H4 (cell line): ENCODE measurements at places on chromosomes 5 and 9. TPM values are rescaled to one million over a fixed set of nuclear protein-coding genes. Genes with fewer than 3 reads are reported as not detected.

- no peak for DNase-seq
Observed at GRCh38 chr9:32385152-32385884, 875 bp downstream of the ACO1 start.

DNA sequence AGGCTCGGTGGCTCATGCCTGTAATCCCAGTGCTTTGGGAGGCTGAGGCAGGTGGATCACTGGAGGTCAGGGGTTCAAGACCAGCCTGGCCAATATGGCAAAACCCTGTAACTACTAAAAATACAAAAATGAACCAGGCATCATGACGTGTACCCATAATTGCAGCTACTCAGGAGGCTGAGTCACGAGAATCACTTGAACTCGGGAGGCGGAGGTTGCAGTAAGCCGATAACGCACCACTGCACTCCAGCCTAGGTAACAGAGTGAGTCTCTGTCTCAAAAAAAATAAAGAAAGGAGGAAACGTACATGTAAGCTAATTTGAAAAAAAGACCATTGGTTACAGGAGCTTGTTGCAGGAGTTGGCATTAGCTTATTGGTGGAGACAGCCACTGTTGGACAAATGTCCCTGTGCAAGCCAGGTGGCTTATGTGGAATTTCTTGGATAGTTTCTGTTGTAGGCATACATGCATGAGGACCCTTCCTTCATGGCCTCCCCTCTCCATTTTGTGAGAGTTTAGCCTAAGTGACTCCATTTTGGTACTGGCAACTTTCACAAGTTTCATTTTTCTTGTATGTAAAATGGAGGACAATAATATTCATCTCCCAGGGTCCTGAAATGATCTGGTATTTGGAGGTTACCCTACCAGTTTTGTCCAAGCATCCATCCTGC is 16.8 kb upstream of the RAB14 start:
- no peak for DNase-seq

DNA sequence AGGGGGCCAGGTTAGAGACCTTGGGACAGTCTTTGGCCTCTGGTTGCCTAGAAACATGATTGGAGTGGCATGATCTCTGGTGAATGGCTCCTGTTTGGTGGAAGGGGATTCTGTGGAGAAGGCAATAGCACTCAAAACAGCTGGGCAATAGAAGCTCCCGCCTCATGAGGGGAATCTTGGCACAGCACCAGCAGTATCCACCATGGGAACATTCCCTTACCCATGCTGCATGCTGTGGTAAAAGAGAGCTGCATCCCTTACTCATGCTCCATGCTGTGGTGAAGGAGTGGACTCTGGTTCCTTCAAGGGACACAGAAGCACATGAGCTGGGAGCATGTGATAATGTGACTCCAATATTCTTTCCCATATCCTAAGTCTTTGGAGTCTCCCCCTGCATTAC is 160.6 kb downstream of the PJA2 start:
- no peak for DNase-seq

Gene CTSV
- 10.3 and 10.7 TPM in 2 replicates for total RNA-seq

- DNase-seq = no peak
Observed at GRCh38 chr5:173915310-173916014, 27.3 kb downstream of the CPEB4 start.

GRCh38 chr5:39671561-39671961 is 246.8 kb upstream of the DAB2 start:
- DNase-seq = no peak
